Fibroblast of skin of right quadriceps (primary cell): ENCODE measurements at places on chromosomes 1 and 21.

- DNase-seq = no peak
Measured at GRCh38 chr1:230165536-230165935, 98.5 kb downstream of the GALNT2 start.

GRCh38 chr1:151827853-151828252 is 3.7 kb downstream of the RORC start:
- DNase-seq = no peak

GRCh38 chr1:85322655-85323054 is 46.2 kb upstream of the BCL10 start:
- DNase-seq = peak; percentile 30

- no peak for DNase-seq
Measured at GRCh38 chr1:21317035-21317689, 26.9 kb upstream of the ECE1 start.

- DNase-seq = no peak
Measured at GRCh38 chr1:81443288-81443687, 357.4 kb upstream of the ADGRL2 start.

- DNase-seq = peak; percentile 42
Measured at GRCh38 chr21:14989359-14989758, 75.4 kb downstream of the NRIP1 start.

DNA sequence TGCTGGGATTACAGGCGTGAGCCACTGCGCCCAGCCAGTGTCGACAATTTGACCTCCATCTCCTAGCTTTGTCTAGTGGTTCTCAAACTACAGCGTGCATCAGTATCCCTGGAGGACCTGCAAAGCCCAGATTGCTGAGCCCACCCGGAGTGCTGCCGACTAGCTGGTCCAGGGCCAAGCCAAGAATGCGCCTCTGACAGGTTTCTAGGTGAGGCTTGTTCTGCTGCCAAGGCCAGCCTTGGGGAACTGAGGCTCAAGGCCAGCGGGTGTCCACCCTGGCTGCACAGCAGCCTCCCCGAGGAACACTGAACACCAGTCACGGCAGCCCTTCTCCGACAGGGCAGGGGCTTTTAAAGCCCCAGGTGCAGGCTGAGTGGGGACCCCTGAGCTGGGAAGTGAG is 9.8 kb upstream of the PTTG1IP start:
- no peak for DNase-seq

DNA sequence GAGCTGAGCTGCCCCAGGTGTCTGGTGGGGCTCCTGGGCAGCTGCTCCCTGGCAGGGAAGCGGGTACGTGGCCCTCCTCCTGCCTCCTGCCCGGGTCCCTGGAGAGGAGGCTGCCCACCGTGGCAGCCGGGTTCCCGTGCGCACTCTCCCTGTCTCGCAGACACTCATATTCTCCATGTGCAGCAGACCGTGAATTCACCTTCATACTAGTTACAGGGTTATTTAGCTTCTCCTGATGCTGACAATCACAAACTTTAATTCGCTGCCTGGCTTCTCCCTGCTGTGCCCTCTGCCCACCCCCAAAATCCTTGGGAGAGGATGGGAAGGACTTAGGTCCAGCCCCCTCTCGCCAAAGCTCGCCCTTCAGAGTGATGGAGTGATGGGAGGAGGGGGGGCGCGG is 95.3 kb downstream of the CASZ1 start:
- no peak for DNase-seq

DNA sequence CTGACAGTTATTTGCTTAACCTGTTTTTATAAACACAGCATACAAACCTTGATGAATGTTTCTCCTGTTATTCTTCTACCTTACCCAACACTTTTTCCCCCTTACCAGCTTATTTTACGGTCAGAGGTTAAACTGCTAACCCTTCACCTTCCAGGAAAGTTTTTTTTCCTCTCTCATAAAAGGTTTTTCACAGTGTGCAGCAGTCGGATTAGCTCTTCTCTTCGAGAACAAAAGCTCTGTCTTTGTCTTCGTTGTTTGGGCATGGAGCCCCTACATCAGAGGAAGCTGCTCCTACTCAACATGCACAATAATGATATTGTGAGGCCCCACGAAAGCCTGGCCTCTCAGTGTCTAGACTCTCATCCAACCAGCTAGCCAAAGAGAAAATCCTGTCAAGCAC is 42.0 kb downstream of the DENND1B start:
- no peak for DNase-seq

DNA sequence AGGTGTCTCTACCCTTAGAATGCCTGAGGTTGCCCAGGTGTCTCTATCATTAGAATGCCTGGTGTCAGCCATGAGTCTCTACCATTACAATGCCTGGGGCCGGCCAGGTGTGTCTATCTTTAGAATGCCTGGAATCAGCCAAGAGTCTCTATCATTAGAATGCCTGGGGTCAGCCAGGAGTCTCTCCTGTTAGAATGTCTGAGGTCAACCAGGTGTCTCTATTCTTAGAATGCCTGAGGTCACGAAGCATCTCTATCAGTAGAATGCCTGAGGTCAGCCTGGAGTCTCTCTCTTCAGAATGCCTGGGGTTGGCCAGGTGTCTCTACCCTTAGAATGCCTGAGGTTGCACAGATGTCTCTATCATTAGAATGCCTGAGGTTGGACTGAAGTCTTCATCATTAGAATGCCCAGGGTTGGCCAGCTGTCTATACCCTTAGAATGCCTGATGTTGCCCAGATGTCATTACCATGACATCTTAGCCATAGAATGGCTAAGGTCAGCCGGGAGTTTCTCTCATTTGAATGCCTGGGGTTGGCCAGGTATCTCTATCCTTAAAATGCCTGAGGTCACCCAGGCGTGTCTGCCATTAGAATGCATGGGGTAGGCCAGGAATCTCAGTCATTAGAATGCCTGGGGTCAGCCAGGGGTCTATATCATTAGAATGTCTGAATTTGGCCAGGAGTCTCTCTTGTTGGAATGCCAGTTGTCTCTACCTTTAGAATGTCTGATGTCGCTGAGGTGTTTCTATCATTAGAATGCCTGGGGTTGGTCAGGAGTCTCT is 44.0 kb downstream of the RNF187 start:
- no peak for DNase-seq

- no peak for DNase-seq
Measured at GRCh38 chr1:3072391-3073185, 3.6 kb downstream of the PRDM16 start.

- DNase-seq = no peak
Measured at GRCh38 chr1:235892202-235892601, 25.5 kb upstream of the LYST start.

GRCh38 chr1:205287767-205288559 is 33.6 kb downstream of the NUAK2 start:
- peak; percentile 50 for DNase-seq

DNA sequence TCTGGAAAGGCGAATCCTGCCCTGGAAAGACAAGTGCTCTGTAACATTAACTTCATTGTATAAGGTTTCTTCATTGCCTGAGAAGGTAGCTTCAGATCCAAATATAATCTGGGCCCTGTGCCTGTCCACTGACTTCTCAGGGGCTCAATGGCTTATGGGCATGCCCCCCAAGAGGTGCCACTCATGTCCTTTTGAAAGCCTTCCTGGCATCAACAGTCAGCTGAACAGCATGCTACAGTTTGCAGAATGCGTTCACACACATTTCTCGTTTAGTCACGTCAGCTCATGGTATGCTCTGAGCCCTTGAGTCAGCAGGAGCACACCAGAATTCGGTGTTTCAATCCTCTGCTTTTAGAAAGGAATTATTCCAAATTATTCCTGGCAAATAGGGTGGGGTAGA is 23.8 kb downstream of the TMCC2 start:
- DNase-seq = no peak

- peak; percentile 23 for DNase-seq
Measured at GRCh38 chr1:212293579-212293978, 8.4 kb downstream of the PPP2R5A start.

- DNase-seq = peak; percentile 81
Measured at GRCh38 chr1:70043804-70044203, 161.6 kb downstream of the LRRC40 start.

DNA sequence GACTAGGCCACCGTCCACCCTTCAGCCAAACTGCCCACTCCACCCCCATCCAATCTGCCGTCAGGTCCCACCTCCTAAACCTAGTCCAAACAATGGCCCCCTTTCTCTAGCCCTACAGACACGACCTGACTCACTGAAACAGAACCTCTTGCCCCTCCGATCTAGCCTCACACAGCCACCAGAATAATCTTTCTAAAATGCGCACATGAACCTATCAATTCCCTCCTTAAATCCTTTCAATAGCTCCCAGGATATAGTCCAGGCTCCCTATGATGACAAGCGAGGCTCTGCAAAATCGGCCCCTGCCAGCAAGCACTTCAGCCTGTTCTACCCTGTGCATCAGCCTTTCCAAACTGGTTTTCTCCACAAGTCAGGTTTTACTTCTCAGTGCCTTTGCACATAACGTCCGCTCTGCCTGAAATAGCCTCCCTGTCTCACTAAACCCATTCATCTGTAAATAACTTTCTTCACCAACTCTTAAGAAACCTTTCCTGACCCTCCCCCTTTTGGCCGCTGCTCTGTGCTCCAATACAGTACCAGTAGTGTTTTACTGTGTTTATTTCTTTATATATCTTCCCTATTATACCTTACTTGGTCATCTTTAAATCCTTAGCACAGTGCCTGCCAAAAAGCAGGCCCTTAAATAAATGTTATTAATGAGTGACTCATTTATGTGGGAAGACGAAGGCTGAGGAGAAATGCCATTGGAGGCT is 9.0 kb upstream of the CDC20 start:
- DNase-seq = peak; percentile 86

- no peak for DNase-seq
Measured at GRCh38 chr1:111733992-111734341, 5.2 kb downstream of the INKA2 start.

GRCh38 chr1:2288311-2288710 is 60.2 kb downstream of the SKI start:
- DNase-seq = no peak

- no peak for DNase-seq
Measured at GRCh38 chr1:227908359-227908758, 39.4 kb downstream of the WNT9A start.

GRCh38 chr1:110155878-110156522 is 5.7 kb downstream of the SLC6A17 start:
- DNase-seq = peak; percentile 51

DNA sequence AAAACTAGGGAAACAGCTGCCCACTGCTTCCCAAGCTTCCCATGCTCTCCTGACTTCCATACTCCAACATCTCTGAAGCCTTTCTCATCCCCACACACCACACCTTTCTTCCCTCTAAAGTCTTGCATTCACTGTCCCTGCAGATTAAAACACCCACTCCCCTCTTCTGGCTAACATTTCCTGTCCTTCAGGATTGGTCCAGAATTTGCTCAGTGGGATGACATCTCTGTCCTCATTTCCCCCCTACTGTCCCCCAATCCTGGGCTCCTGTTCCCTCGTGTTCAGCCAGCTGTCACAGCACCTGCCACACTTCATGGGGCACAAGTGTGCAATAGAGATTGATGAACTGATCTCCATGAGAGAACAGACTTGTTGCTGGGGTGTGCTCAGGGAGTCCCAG is 82.7 kb downstream of the KCND3 start:
- no peak for DNase-seq

- DNase-seq = peak; percentile 82
Measured at GRCh38 chr1:151494741-151495281, 16.4 kb upstream of the CGN start.

DNA sequence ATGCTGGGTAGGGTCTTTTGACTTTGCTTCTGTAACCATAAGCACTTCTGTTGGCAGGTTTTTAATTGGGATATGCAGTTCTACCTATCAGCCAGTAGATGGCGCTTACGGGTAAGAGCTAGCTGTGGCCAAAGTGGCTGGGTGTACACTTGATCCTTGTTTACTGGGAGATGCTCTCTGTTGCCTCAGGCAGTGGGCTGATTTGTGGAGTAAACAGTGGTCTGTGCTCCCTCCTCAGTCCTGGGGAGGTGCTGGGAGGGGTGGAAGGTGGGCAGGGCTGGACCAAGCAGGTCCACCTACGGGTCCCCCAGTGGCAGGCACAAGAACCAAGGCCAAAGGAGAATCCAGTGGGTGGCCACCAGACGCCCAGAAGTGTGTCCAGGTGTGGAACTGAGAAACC is 43.4 kb downstream of the RALGPS2 start:
- DNase-seq = no peak

GRCh38 chr21:21767276-21767675 is 769.1 kb downstream of the NCAM2 start:
- DNase-seq = no peak

- DNase-seq = no peak
Measured at GRCh38 chr21:44994695-44995342, 55.0 kb downstream of the SLX9 start.

DNA sequence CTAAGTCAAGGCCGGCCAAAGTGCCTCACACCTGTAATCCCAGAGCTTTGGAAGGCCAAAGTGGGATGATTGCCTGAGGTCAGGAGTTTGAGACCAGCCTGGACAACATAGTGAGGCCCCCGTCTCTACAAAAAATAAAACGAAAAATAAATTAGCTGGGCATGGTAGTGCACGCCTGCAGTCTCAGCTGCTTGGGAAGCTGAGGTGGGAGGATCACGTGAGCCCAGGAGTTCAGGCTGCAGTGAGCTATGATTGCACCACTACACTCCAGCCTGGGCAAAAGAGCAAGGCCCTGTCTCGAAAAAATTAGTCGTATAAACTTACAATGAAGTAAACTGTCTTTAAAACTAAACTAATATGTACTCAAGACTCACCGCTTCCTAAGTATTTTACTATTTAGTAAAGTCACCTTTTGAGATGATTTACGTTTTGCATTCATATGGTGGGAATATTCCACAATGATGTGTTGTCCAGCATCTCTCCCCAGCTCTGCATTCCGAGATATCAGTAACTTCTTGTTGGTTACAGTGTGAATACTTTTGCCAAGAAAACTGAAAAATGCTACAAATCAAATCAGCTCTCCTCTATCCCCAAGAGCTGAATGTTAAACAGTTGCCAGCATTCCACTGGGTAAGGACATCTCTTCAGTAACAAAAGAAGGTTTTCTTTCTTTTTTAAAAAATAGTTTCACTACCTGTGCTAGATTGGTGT is 84.9 kb upstream of the C21orf91 start:
- DNase-seq = peak; percentile 70

GRCh38 chr1:153292740-153293479 is 19.8 kb downstream of the PGLYRP3 start:
- no peak for DNase-seq

DNA sequence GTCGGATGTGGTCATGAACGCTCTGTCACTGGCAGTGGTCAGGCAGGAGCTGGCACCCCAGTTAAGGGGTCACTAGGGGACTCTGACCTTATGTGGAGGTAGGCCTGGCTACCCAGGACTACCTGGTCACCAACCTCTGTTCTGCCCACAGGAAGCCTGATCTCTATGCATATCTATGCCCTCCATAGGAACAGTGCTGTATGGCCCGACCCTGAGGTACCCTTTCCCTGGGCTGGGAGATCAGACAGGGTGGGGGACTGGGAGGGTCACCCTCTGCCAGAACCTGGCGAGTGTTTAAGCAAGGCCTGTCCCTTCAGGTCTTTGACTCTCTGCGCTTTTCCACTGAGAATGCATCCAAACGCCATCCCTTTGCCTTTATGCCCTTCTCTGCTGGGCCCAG is 19.0 kb downstream of the CYP4B1 start:
- DNase-seq = no peak

DNA sequence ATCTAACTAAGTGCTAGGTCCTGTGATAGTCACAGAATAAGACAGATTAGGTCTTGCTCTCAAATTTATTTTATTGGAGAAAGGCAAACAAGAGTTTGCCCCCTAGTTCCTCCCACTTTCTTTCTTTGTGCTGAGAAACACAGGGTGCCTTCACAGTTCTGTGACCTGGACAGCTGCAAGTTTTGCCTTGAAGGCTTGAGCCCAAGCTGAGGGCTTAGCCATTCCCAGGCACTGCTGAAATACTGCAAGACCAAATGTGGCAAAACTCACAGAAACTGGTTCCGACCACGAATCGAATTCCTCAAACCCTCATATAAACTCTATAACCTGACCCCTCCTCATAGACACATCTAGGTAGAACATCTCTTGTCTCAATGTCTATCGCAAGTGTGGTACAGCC is 227.9 kb downstream of the RERE start:
- no peak for DNase-seq
